ENCODE measurements at places on chromosomes 7 and 10. TPM values are rescaled to one million over a fixed set of nuclear protein-coding genes. Genes with fewer than 3 reads are reported as not detected.

GRCh38 chr10:14366760-14367159 is 36.0 kb upstream of the FRMD4A start:
- DNase-seq: no peak

DNA sequence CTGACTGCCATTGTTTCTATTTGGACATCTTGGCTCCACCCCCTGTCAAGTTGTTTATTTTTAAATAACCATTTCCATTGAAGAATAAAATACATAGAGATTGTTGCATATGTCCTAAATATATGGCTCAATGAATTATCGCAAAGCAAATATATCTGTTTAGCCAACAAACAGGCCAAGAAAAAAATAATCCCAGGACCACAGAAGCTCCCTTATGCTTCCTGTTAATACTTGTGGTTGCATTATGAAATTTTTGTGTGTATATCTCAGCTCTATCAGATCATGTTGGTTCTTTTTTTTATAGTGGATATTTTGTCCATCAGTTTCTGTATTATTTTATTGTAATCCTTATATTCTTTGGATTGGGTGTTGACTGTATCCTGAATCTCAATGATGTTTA is 53.4 kb upstream of the CYP2C8 start:
- no peak for DNase-seq

DNA sequence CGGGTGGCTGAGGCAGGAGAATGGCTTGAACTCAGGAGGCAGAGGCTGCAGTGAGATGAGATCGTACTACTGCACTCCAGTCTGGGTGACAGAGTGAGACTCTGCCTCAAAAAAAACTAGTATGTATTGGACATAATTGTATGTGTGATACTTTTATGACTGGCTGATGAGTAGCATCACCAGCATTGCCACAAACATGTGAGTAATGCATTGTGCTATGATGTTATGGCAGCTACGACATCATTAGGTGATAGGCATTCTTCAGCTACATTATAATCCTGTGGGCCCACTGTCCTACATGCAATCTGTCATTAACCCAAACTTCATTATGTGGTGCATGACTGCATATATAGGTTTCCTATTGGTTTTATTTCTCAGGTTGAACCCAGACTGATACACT is 352.4 kb downstream of the GALNT17 start:
- no peak for DNase-seq

DNA sequence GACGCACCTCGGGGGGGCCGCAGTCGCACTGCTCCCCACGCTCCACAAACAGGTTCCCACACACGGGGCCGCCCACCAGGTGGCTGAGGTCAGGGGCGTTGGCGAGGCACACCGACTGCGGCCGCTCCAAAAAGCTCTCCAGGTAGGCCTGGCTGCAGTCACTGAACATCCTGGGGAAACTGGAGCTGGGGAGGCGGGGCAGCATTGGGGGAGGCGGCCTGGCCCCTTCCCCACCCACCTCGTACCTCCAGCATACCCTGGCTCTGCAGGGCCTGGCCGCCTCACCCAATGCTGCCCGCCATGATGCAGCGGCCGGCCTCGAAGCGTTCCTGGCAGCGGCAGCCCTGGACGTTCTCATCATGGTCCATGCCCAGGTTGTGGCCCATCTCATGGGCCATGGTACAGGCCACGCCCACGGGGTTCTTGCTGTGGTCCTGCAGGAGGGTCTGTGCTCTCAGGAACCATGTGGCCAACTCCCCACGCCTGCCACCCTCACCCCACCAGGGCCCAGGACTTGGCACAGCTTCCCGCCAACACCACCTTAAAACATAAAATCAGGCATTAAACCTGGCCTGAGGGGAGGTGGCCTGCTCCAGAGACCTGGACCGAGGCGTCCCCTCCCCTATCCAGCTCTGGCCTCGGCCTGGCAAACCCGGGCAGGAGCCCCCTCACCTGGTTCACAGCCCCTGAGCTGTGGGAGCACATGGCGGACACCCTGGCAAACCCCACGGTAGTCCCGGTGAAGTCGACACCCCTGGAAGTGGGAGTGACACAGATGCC is 5.0 kb downstream of the ADAM8 start:
- no peak for DNase-seq

DNA sequence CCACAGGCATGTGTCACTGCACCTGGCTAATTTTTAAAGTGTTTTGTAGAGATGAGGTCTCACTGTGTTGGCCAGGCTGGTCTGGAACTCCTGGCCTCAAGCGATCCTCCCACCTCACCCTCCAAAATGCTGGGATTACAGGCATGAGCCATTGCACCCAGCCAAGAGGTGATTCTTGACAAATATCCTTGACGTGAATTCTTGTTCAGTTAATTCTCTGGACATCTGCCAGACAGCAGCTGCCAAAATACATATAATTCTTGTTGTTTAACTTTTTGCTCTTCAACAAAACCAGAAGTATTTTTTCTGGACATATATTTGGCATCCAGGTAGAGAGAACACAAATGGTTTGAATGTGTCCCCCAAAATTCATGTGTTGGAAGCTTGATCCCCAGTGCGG is 3.2 kb downstream of the ACADSB start:
- no peak for DNase-seq

GRCh38 chr10:89064748-89065147 is 74.2 kb downstream of the FAS start:
- no peak for DNase-seq

DNA sequence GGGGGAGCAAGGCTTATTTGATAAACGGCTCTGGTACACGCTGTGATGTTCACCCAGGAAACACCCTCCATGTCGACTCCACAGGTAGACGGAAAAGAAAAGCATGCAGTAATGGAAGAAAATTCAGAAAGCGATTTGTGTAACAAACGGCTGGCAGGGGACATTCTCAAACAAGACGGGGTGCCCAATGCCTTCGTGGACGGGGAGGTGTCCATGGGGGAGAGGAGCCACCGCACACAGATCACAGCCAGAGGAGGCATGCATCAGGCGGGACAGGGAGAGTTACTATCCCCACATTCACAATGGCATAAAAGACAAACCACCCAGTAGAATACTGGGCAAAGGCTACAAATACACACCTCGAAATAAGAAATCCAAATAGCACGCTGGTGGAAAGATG is 20.1 kb downstream of the CNPY1 start:
- DNase-seq: no peak

DNA sequence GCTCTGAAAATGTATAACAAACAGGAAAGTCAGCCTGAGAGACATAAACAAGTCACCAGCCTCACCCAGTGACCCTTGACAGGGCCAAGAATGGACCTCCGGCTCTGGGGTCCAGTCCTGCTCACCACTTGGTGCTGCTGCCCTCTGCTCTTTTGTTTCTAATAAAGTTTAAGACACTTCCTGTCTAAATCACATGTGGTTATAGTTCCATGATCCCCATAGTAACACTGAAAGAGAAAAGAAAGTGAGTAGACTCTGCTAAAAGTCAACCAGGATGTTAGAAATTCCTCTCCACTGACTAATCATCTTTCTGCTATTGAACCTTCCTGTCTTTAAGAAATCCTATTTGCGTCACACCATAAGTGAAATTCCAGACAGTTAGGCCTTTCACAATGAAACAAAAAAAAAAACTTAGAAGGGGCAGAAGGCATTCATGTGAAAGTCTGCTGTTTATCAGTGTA is 179.2 kb upstream of the BET1 start:
- peak; percentile 99 for DNase-seq

DNA sequence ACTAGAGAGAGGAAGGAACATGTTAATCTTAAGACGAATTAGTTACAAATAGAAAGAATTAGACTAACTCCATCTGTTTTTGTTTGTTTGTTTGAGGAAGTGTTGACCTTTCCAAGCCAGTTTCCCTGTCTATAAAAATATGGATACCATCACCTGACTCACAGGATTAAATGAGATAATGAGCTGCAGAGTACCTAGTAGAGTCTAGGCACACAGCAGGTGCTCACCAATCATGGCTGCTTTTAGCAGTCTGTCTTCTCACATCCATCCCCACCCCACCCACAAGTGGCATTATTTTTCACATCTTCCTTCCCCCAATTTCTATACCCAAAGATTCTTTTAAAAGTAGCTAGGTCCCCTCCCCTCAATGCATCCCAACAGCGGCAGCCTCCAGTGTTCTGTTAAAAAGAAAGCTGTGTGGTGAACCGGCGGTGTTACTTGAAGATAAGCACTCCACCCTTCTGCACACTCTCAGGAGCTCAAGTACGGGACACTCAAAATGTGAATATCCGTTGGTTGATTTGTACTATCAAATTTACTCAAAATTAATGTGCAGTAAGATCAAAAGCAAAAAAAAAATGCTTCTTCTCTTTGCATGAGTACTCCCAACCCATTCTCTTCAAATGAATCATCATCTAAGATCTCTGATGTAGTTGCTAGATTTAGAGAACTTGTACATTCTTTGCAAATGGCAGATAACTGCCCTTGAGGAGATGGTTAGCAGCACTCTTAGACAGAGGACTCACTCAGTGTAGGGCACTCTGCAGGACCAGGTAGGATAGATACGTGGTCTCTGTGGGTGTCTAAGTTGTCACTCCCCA is 145.4 kb upstream of the ASAH2 start:
- peak; percentile 49 for DNase-seq

GRCh38 chr7:151246102-151246850 is 2.2 kb downstream of the SMARCD3 start:
- DNase-seq: no peak

GRCh38 chr7:142833174-142834048 is 21.5 kb upstream of the EPHB6 start:
- DNase-seq: peak; percentile 64

GRCh38 chr10:20502903-20503585 is 394.1 kb downstream of the NEBL start:
- no peak for DNase-seq

DNA sequence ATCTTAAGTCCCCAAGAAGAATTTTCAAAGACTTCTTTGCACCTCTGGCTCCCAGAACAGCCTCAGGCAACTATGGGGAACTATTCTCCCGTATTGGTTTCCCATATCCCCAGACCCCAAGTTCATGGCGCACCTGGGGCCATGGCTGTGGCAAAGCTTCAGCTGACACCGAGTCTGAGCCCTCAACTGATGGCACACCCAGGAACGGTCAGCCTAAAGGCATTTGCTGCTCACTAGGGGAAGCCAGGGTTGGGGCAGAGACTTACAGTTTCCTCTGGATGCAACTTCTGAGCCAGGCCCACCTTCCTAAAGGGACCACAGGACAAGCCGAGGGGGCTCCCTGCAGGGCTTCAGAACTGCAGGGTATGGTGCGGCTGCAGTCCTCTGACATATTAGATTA is 13.7 kb upstream of the CPA1 start:
- no peak for DNase-seq

DNA sequence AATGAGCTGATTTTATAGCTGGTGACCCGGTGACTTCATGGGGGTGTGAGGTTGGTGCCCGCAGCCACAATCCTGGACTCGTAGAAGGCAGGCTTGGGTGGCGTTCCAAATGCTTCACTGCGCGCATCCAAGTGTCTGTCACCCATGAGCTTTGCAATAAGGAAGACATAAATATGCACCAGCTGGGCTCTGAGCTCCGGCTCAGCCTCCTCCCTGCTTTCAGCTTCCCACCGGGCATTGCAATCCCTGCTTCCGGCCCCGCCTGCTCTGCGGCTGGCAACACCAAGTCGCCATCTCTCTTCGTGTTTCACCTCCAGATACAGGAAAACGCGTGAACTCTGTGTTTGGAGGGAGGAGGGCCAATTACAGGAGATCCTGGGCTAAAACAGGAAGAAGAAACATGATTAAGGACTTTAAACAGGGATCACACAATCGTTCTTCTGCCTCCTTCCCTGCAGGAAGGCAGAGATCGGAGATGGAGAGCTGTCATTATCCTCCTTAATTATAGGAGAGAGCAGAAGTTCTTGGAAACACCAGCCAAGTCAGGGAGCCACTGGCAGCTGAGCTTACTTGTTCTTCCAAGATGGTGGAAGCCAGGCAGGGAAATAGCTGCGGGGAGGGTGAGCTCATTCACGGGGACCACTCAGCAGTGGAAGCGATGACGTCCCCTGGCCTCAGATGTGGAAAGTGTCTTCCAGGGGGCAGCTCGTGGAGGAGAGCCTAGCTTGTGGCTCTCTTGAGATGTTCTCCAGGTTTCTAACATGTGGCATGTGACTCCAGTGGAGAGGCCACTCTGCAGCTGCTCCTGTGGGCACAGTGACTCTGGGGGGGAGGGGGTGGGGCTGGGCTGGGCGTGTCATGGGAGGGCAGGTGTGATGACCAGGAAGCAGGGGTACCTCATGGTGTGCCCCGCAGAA is 134.9 kb downstream of the CAMK1D start:
- DNase-seq: no peak

DNA sequence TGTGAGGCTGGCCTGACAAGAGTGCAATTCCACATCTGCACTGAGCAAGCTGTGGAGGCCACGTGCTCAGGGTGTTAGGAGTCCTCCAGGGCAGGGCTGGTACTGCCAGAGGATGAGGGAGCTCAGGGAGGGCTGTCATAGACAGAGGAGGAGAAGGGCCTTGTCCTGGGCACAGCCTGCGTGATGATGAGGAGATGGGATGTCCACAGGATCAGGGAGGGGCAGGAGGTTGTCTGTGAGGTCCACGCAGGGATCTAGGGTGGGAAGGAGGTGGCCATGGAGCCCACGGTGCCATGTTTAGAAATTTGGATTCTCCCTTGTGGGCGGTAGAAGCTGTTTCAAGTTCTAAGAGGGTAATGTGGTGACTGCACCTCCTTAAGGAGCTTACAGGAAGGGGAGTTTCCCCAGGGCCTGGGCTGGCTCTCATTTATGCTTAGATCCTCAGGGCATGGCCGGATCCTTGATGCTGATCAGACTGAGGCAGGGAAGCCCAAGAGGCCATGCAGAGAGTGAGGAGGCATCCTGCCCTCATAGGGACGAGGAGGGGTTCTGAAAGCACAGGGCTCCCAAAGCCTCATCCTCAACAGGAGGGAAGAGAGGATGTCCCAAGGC is 30.3 kb downstream of the CHAT start:
- DNase-seq: no peak

DNA sequence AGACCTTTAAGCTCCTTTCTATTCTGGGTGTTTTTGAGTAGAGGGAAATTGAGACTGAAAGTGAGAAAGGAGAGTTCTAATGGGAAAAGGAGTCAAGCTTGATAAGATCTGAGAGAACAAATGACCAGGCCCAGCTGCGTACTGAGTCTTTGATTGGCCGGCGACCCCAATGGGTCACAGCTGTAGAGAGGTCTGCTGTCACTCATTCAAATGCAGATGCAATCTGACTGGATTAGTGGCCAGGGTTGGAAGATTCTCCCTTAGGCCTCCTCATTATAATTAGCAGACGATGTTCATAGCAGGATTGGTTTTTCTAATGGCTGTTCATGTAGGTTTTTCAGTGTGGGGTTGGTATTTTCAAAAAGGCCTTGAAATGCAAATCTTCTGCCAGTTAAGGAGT is 127.2 kb upstream of the SLC25A13 start:
- DNase-seq: no peak

FOXI2 gene
- not detected for total RNA-seq

MACC1 gene
- not detected for total RNA-seq

HTRA1 gene
- 41.7 TPM for total RNA-seq

MSRB2 gene
- total RNA-seq: 10.1 TPM

MRLN gene
- total RNA-seq: 0.43 TPM

NAT16 gene
- not detected for total RNA-seq

GPR37 gene
- 0.79 TPM for total RNA-seq

SYT15B gene
- total RNA-seq: not detected

HPSE2 gene
- not detected for total RNA-seq

RSBN1L gene
- 16.5 TPM for total RNA-seq

TSPAN33 gene
- 0.08 TPM for total RNA-seq

All from HT1080 (cell line).